Caco-2 (cell line): ENCODE measurements at places on chromosomes 3 and 15. TPM values are rescaled to one million over a fixed set of nuclear protein-coding genes. Genes with fewer than 3 reads are reported as not detected.

GRCh38 chr3:76370749-76371520 is 585.6 kb upstream of the ZNF717 start:
- no peaks in the 10 kb centered on the region for H3K4me1 ChIP-seq
- H3K36me3 ChIP-seq: no peaks in the 10 kb centered on the region
- DNase-seq: no peak
- no peaks in the 10 kb centered on the region for H3K27me3 ChIP-seq
- H3K4me3 ChIP-seq: no peak overlapping the region
- no peak overlapping the region for H3K27ac ChIP-seq

GRCh38 chr3:20378315-20378714 is 192.3 kb upstream of the SGO1 start:
- H3K27ac ChIP-seq: no peak overlapping the region
- H3K27me3 ChIP-seq: no peaks in the 10 kb centered on the region
- no peak overlapping the region for H3K4me3 ChIP-seq
- H3K36me3 ChIP-seq: no peaks in the 10 kb centered on the region

GRCh38 chr3:159922861-159923312 is 65.7 kb upstream of the IL12A start:
- no peaks in the 10 kb centered on the region for H3K4me1 ChIP-seq
- H3K36me3 ChIP-seq: no peaks in the 10 kb centered on the region
- no peak for DNase-seq

OSTN gene
- not detected in 2 replicates for total RNA-seq

SAMD7 gene
- not detected in 2 replicates for total RNA-seq
